ENCODE measurements at places on chromosomes 6 and 20. TPM values are rescaled to one million over a fixed set of nuclear protein-coding genes. Genes with fewer than 3 reads are reported as not detected.

DNA sequence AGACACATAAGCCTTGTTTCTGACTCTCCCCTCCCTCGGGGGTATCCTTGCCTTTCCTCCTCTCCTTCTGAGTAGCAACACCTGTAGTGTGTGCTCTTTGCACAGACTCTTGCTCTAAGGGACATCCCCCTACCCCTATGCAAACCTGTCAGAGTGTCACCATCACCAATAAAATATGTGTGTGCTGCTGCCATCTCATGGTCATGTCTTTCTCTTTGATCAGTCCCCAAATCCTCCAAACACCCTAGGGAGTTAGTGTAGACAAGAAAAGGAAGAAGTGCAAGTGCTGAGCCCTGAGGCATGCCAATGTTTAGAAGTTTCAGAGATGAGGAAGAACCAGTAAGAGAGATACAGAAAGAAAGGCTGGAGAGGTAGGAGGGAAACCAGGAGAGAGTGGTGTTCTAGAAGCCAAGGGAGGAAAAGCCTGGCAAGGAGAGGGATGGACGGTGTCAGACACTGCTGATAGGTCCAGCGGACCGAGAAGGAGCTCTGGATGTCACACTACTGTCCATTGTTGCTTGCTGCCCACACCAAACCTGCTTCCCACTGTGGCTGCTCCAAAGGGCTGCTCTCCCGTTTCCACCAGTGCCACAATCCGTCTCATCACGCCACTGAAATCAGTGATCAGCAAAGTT, 16.4 kb downstream of the TRMT6 start:
- no peak for DNase-seq

Gene BCAS4
- 11.4 TPM for total RNA-seq

- DNase-seq = no peak
These were observed 92.1 kb downstream of the RIN2 start for GRCh38 chr20:19850198-19850533.

- no peak for DNase-seq
These were observed 119.6 kb downstream of the PXDC1 start for GRCh38 chr6:3631877-3632276.

Gene RNF217
- 24.3 TPM for total RNA-seq

Gene TPD52L1
- total RNA-seq = 105 TPM

Gene BIRC7
- not detected for total RNA-seq

Gene TFAP2B
- not detected for total RNA-seq

- no peak for DNase-seq
These were observed 47.8 kb upstream of the ARMC2 start for GRCh38 chr6:108800427-108800864.

GRCh38 chr20:59589086-59589684, 15.2 kb upstream of the PHACTR3 start:
- DNase-seq = no peak

GRCh38 chr6:28368522-28368921, 18.8 kb downstream of the ZKSCAN3 start:
- DNase-seq = no peak

DNA sequence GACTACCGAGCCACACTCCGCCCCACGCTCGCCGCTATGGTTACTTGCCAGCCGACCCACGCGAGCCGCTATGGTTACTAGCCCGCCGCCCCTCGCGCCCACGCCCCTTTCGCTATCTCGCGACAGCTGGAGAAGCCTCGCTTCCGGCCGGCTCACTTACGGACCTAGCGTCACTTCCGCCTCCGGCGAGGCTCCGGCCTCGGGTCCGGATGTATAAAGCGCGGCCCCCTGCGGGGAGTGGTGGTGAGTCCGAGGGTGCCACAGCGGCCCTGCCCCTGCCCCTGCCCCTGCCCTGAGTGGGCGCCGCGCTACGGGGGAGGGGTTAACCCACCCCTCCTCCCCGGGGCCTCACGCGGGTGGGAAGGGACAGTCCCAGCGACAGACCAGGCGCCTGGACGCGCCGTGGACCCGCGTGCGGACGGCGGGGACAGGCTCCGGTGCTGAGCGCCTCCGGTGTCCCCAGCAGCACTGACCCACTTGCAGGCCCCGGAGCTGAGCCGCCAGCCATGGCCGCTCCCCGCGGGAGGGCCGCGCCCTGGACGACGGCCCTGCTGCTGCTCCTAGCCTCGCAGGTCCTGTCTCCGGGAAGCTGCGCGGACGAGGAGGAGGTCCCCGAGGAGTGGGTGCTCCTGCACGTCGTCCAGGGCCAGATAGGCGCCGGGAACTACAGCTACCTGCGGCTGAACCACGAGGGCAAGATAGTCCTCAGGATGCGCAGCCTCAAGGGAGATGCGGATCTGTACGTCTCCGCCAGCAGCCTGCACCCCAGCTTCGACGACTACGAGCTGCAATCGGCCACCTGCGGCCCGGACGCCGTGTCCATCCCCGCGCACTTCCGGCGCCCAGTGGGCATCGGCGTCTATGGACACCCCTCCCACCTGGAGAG, at the start of the genes C6orf120 and WDR27:
Gene C6orf120, plus strand, starts transcription at position 173 of the 886 bp plus-strand sequence. Its CDS starts 334 bp downstream, at position 507.
Gene WDR27, minus strand, starts transcription at position 76 of the 886 bp plus-strand sequence. CDS start 13,024 bp downstream, outside the sequence.
- DNase-seq = peak; percentile 93

Gene SOX18
- total RNA-seq = 4.7 TPM

DNA sequence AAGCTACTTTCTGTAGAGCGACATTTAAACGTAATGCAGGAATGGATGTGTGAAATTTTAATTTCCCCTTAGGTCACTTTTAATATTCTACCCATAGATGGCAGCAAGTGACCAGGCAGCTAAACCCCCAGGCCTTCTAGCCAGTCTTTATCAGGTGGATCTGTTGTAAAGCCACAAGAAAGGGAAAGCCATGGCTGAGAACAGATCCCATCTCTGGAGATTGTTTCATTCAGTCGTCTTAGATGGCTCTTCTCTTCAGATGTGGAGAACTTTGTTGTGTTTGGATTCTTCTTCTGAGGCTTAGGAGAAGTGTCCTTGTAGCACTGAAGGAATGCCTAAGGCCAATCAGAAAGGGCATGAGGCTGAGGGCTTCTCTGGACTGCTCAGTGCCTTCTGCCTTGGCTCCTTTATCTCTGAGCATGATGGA, 15.8 kb upstream of the RNF182 start:
- DNase-seq = peak; percentile 45

DNA sequence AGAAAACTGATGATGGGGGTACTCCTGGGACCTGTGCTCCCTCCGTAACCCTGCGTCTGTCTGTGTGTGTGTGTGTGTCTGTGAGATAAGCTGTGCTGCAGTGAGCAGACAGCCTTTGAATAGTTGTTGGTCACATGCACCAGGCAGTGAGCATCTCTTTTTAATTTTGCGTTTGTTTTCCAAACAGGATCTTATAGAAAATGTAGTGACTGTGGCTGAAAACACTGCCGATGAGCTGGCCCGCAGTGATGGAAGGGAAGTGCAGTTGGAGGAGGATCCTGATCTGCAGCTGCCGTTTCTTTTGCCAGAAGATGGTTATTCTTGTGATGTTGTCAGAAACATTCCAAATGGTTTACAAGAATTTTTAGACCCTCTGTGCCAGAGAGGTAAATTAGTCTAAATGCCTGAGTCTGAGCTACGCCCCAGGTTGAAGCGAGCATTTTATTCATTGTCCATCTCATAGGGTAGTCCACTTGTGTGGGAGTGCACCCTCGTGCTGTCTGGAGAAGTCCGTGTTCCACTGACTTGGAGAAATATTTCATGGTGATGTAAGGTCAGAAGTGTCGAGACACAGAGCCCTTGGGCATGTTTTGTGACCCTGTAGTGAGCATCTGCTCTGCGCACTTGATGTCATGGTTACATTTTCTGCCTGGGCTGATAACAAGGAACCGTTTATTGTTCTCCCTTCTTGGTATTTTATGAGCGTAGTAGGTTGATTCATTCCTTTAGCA, 78.8 kb upstream of the KIF25 start:
- DNase-seq = no peak

- DNase-seq = no peak
These were observed 599 bp upstream of the PSORS1C1 start for GRCh38 chr6:31113861-31114540.

GRCh38 chr20:23628402-23629016, 9.2 kb downstream of the CST3 start:
- DNase-seq = no peak

DNA sequence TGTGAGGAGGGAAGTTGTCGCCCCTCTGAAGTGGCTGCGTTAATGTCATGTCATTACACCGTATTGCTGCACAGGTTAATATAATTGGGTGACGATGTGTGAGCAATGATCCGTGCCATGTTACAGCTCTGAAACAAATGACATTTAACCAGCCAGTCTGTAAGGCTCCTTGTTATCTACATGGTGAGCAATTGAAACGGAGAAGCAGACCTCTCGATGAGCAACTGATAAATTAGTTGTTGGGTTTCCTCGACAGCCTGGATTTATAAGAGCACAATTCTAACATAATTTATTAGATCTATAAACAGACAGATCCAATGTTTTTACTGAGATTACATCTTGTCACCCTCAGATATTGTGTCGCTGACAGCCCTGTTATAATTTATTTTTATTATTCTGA, 49.9 kb upstream of the MAFB start:
- no peak for DNase-seq

DNA sequence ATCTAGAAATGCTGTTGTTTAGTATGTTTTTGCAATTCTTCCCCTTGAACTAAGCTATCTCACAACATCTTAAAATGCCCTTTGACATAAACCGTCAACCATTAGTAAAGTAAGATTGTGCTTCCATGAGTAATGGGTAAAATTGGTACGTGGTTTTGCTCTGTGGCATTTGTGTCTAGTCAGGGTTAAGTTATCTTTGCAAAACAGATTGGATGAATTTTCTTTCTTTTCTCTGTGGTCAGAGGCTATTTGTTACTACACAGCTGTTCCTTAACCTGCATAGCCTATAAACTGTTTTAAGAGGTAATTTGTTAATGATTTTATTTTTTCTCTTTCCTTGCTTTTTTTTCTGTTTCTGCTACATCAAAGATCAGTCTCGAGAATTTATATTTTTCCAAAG, 75.4 kb downstream of the RPP40 start:
- DNase-seq = no peak

Gene KHDRBS2
- total RNA-seq = 0.91 TPM

DNA sequence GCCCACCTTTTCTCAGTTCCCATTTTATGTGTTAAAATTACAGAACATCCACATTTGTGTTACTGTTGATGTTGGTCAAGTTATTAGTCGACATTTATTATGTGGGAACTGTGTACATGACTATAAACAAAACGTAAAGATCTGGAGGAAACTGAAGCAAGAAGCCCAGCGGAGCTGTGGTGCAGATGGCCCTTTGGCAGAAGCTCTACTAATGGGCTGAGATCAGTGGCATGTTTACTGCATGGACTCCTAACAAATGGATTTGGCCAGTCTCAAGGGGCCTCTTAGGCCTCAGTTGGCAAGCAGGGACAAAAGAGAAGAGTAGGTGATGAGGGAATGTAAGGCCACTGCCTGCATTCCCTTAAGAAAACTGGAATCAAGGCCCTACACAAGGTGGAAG, 282.1 kb upstream of the TCF21 start:
- DNase-seq = no peak

Gene GHRH
- total RNA-seq = not detected

Measured in prostate gland (tissue), 2 donors.